Stimulated activated CD8-positive, alpha-beta memory T cell treated with anti-CD3 and anti-CD28 coated beads, Interleukin-15, amount 100 ng/mL, for 1 hour (primary cell): ENCODE measurements at places on chromosomes 3 and 15.

- no peak for DNase-seq
Measured at GRCh38 chr3:11331101-11331500, 58.9 kb downstream of the ATG7 start.

- no peak for DNase-seq
Measured at GRCh38 chr3:33030802-33031201, 66.1 kb downstream of the GLB1 start.

- peak; percentile 4 for DNase-seq
Measured at GRCh38 chr15:88331291-88331690, 74.8 kb upstream of the NTRK3 start.

DNA sequence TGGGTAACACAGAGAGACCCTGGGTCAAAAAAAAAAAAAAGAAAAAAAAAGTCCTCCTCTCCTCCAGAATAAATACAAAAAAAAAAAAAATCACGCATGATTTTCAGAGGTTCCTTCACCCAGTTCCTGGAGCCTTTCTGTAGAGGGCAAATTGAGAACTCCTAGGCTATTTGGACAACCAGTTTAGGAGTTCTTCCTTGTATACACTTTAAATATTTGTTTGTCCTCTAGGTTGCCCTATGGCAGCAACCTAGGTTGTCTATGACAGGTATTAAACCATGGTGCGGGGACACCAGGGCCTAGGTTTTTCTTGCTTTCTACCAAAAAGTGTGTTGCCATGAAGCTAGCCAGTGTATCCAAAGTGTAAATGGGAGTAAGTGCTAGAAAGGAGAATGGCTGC is 3.8 kb upstream of the ZFYVE19 start:
- no peak for DNase-seq

- no peak for DNase-seq
Measured at GRCh38 chr3:46669191-46669999, 24.1 kb downstream of the ALS2CL start.

GRCh38 chr15:90046911-90047392 is 45.8 kb downstream of the ZNF710 start:
- no peak for DNase-seq

DNA sequence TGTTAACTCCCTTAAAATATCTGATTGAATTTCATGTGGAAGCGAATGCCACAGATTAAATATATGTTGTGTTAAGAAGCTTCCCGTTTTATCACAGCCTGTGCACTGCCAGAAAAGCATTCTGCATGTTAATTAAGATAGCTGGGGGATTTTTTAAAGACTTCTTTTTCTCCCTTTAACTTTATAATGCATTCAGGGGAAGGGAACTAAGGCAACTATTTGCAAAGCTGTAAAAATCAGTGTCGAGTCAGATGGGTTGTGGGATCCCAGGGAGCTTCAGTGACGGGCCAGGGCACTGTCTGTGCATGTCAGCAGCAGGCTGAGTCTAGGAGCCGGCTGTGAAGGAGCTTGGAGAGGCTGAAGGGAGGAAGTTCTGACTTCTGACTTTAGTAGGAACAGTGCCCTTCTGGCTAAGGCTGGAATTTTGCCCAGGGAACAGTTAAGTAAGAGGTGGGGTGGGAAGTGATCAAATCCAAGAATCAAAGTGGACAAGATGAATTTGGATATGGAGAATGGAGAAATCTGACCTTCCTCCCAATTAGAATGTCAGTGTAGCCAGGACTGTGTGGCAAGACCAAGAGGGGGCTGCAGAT is 77.7 kb downstream of the ABHD5 start:
- no peak for DNase-seq

DNA sequence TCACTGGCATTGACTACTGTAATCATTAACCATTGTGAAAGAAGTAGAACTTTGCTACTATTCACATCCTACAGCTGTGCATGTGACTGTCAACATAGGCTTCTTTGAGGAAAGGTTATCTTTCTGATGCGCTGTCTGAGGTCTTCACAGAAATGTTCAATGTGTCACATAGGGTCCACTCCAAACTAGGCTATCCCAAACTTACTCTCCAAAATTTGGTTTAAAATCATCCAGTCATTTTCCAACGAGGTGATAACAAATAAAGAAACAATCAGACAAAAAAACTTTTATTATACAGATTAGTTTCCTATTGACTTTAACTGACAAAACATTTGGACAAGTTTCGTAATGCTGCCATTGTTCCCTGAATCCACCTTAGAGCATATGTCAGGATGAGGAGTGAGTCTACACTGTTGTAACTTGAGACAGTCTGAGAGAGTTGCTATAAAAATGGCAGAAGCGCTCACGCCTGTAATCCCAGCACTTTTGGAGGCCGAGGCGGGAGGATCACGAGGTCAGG is 511.6 kb downstream of the PLOD2 start:
- DNase-seq = no peak

DNA sequence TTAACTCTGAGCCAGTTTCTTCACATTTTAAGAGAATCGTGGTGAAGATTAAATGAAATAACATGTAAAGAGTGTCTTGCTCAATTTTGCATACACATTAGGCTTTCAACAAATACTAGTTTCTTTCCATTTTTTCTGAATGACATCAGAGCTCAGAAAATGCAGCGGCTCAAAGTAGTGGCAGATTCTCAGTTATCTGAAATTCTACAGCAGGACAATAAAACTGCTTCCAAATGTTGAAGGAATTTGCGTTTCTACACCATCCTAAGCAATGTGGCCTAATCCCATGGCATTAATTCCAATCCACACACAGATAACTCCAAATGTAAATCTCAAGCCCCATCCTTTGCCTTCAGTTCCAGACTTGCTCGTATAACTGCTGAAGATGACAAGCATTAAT is 115.8 kb downstream of the PLCH1 start:
- no peak for DNase-seq

GRCh38 chr3:125140818-125141595 is 71.5 kb downstream of the SLC12A8 start:
- DNase-seq = no peak

- DNase-seq = no peak
Measured at GRCh38 chr15:49458145-49458544, 35.1 kb downstream of the FGF7 start.

GRCh38 chr3:17573396-17573795 is 169.0 kb downstream of the TBC1D5 start:
- no peak for DNase-seq

DNA sequence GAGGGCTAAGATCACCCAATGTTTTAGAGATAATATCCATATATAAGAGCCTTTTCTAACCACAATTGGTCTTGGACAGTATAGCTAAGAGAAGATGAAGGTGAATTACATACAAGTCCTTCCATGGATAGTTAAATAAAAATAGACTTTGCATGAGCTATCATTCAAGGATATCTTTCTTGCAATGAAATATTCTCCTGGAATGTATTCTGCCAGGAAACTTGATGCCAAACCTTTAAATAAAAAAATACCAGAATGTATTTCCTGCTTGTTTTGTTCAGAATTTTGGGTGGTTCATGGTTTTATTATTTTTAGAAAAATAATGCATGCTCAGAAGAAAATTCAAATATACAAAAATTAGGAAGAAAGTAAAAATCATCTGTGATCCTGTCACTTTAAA is 88.8 kb upstream of the PPIB start:
- no peak for DNase-seq

- no peak for DNase-seq
Measured at GRCh38 chr3:36635731-36636130, 128.6 kb downstream of the DCLK3 start.

- DNase-seq = no peak
Measured at GRCh38 chr3:26104851-26105251, 315.0 kb downstream of the OXSM start.

DNA sequence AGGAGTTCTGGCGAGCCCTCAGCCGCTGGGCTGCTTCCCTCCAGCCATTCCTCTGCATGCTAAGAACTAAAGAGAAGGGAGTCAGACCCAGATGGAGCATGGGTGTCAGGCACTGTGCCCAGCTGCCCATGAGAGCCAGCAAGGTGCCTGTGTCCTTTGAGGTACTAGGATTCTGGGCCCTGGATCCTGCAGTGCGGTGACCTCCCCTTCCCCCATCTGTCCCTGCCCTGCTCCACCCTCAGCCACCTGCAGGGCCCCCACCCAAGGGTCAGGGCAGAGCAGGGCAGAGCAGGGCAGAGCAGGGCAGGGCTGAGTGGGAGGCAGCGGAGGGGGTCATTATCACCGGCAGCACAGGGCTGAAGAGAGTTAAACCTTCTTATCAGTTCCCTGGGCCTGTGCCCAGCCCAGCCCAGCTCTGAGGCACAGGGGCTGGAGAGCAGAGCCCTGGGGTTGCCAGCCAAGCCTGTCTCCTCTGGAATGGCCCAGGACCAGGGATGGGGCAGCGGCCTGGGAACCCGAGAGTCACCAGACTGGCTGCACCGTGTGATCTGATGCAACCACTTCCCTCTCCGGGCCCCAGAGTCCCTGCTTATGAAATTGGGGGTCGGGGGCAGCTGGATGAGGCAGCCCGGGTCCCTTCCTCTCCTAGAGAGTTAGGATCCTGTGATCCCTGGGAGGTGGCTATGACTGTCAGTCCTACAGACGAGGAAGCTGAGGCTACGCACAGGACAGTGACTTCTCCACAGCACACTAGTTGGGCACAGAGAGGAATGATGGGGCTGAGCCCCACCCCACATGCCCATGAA is 17.3 kb downstream of the ZDHHC19 start:
- no peak for DNase-seq

DNA sequence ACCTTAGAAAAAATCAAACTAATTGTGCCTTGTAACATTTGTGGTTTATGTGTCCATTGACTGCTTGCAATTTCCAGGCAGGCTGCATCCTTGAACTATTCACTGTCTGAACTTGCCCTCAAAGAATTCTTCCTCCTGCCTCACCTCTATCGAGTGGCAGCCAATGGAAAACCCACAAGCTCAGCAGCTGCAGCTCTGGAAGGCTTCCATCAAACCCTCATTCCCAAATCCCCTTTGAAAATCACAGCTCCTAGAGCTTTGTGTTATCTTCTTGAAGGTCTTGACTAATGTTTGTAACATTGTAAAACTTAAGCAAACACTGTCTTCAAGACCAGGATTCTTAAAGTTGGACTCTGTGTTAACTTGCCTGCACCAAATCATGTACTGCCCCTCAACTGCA is 81.1 kb downstream of the FILIP1L start:
- no peak for DNase-seq

DNA sequence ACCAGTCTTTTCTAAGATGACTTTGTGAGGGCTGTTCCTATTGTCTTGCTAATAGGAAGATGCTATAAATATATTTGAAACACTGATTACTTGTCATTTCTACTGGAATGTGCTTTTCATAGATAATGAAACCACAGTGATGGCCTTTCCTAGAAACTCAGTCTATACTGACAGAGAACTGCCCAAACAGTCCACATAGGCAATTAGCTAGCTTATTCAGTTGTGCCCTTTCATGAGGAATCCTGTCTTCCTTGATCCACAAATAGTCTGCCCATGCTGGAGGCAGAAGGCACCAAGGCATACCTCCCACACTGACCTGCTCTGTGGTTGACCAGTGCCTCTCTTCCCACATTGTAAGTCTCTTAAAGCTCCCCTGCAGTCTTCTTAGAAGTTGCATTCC is 135.9 kb downstream of the CMSS1 start:
- DNase-seq = no peak

GRCh38 chr3:104908761-104909160 is 457.9 kb upstream of the ALCAM start:
- DNase-seq = no peak

GRCh38 chr3:52029053-52029452 is 27.3 kb downstream of the DUSP7 start:
- DNase-seq = no peak

DNA sequence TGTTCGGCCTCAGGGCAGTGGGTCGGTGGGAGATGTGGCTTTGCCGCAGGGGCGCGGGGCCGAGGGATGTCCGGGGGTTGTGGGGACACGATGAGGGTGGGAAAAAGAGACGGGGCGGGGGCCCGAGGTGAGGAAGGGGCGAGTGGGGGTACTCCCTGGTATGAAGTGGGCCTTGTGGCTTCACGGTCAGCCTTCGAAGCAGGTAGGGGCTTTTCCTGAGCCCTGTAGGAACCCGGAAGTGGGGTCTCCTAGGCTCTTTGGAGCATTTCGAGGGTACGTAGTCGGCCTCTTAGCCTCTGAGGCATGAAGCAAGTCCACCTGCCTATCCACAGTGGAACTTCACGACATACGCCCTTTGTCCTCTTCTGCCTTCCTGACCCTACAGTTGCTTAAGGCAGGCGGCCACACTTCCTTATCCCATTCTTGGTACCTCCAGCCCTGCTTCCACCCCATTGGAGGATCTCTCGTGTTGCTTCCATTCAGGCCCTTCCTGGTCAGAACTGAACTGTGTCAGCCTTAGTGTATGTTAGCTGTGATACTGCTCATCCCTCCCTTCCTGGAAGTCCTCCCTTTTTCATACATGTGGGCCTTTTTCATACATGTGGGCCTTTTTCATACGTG is 389 bp downstream of the ARPC4 start:
- DNase-seq = no peak

GRCh38 chr3:32577581-32578556 is 7.2 kb upstream of the DYNC1LI1 start:
- no peak for DNase-seq

- no peak for DNase-seq
Measured at GRCh38 chr3:105513042-105513441, 146.3 kb downstream of the ALCAM start.

DNA sequence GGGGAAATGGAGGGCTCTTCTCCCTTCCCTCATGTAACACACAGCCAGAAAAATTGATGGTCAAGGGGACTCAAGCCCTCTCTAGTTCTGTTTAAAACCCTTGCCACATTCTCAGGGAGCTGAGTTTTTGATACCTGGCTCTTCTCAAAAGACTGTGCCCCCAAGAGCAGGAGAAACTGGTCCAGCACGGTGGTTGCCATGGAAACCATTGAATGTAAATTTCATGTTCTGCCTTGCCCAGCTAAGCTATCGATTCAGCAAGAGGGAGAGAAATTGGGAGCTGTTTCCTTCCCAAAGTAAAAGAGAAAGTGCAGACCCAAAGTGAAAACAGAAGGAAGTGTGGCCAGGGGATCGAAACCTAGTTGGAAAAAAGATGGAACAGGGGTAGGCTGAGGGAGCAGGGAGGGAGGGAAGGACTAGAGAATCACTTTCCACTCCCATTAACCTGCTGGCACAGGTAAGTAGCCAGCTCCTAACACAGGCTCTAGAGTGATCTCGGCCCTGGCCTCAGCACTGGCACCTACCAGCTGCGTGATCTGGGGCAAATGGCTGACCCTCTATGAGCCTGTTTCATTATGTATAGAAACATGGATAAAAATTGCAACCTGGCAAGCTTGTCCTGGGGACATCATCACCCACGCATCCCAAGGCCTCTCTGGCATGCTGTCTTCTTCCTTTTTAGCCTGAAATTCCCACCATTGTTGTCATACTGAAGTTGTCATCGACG is 140.9 kb downstream of the TPRA1 start:
- DNase-seq = no peak

- DNase-seq = no peak
Measured at GRCh38 chr15:67108122-67108961, 42.9 kb downstream of the SMAD3 start.
